ENCODE measurements at places on chromosomes 3 and 15. TPM values are rescaled to one million over a fixed set of nuclear protein-coding genes. Genes with fewer than 3 reads are reported as not detected.

DNA sequence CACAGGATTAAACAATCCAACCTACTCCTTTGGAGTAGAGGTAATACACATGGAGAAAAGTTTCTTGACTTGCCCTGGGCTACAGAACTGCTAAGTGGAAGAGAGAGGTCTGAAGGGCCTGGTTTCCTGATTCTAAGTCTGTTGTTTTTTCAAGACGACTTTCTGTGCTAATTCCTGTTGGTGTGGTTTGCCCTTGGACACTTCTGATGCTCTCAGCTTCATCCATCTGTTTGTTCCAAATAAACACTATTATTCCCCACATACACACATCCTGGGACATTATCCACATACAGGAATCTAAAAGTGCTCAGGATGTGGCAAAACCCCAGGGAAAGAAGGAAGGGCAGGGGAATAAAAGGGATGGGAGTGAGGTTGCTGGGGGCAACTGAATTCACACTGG, 393.5 kb upstream of the TBL1XR1 start:
- no peak for DNase-seq

DNA sequence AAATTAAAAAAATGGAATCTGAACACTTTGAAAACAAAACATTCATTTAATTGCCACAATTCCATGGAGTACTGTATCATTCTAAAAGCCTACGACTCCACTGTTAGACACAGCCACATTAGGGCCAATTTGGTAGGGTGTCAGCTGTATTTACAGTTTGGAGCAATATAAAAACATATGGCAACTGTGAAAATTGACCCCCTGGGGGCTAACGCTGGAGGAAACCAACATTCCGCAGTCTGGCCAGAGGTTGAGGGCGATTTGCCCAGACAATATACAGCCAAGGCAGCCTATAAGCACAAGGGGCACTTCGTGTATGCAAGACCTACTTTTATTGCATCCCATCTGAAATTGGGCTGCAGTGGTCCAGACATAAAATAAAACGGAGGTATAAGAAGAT, 476.5 kb upstream of the WNT5A start:
- no peak for DNase-seq

DNA sequence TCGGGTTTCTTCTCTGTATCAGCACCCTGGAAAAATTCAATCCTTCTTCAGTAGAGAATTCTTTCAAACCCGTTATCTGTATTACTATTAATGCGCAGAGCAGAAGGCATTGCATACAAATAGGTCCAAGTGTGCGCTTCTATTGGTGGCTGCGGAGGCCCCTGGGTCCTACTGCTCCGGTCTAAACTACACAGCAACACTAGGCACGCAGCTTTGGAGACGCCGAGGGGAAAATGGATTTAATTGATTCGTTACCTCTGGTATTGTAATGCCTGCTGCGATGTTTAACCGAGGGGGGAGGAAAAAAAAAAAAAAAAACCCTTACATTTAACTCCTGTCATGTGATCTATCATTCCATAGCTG, at the start of gene ROBO1:
ROBO1 (minus strand) TSS at position 94 of the 363 bp plus-strand sequence.
- no peak for DNase-seq

NLGN1 gene
- 2.2 TPM for total RNA-seq

DVL3 gene
- total RNA-seq = 38.0 TPM
